GM04504 (cell line): ENCODE measurements at places on chromosomes 12 and 14.
A peak's percentile ranks its signal among the peaks of the same experiment; 100 is the strongest.

- no peak for DNase-seq
Measured at GRCh38 chr14:92185559-92185958, 63.8 kb downstream of the CPSF2 start.

DNA sequence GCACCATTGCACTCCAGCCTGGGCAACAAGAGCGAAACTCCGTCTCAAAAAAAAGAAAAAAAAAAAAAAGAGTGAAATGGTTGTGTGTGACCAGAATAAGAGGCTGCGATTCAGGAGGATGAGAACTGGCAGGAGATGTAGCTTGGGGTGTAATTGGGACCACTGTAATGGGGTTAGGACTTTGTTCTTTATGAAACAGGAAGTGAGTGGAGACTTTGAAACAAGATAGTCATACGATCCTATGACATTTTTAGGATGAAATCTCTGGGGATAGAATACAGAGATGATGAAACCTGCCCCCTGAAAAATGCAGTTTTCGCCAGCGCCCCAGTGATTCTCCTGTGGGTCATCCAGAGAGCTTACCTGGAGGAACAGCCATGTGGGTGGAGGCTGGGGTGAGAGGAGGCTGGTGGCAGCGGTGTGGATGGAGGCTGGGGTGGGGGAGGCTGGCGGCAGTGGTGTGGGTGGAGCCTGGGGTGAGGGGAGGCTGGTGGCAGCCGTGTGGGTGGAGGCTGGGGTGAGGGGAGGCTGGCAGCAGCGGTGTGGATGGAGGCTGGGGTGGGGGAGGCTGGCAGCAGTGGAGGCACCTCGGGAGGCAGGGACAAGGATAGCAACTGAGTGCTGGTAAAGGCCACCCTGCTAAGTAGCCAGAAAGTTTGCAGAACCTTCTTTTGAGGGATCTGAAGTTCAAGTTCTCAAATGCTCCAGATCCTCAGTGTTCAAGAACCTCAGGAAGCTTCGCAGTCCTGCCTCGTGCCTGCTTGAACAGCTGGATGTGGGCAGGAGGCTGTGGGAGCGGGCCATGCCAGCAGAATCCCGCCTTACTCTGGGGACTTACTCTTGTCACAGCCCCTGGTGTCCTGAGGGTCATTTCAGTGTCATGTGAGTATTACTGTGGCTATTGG is 20.2 kb downstream of the FBXL14 start:
- DNase-seq, result no peak

GRCh38 chr12:66960704-66961690 is 282.1 kb upstream of the GRIP1 start:
- DNase-seq, result no peak

DNA sequence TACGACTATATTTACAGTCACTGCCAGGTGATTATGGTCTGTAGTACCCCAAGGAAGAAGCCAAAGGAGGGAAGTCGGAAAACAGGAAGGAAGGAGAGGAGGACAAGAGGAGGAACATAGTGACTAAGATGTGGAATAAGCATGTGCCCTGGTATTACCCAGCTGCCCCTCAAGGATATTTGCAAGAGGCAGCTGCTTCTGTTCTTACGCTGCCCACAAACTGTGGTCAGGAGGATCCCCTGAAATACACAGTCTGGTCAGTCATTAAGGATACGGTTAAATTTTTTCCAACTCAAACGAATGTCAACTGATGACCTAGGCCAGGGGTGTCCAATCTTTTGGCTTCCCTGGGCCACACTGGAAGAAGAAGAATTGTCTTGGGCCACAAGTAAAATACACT is 126.5 kb downstream of the CMAS start:
- DNase-seq, result no peak

DNA sequence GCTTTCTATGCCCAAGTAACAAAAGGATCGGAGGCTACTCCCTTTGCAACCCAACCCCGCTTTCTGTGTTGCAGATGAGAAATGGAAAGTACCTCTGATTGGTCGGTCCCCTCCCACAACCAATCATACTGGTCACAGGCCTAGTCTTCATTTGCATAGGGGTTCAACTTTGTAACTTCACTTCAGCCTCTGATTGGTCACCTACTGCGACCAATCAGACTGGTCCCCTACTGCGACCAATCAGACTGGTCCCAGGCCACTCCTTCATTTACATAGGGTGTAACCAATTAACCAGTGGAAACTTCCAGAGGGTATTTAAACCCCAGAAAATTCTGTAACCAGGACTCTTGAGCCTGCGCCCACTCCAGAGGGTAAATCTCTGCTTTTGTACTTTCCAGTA is 906.4 kb upstream of the TMEM132C start:
- DNase-seq, result no peak

DNA sequence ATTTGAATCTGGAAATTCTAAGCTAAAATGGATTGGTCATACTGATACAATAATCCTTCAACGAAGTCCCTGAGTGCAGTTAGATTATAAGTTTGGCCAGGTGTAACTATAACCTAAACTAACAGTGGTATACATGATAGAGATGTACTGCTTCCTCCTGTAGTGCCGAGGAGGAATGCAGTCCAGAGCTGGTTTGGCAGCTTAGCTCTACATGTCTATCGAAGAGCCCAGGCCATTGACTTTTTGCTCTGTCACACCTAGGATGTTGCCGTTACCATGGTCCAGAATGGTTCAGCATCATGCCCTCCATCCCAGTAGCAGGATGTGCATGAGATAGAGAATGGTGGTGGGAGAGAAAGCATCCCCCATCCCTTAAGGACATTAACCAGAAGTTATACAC is 318.1 kb downstream of the ZFP36L1 start:
- no peak for DNase-seq

DNA sequence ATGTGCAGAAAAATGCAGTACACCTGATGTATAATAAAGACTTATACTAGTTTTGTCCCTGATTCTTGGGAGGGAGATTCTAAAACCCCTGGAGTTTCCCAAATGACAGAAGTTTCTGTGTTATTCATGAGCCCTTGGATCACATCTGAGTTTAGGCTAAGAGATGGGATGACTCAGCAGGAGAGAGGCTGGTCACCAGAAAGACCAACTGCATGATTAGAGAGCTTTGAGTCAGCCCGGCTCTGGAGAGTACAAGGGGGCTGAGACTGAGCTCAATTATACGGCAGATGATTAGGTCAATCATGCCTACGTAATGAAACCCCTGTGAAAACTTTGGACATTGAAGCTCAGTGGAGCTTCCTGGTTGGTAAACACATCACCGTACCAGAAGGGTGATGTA is 174.2 kb downstream of the SSPN start:
- DNase-seq, result peak; percentile 61

DNA sequence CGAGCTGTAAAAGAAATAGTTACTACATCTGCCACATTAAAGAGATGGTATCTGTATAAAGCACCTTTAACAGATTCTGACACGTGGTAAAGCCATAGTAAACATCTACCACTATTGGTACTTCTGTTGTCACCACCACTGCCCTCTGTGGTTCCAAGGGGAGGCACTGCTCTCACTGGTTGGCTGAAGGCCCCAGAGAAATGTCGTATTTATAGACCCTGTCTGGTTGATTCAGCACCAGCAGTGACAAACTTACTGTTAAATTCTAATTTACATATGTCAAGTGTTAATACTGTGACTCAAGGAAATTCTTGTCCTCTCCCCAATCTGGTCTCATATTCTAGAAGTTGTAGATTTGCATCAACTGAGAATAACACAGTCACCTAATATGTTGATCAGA is 281.1 kb downstream of the ERC1 start:
- no peak for DNase-seq

DNA sequence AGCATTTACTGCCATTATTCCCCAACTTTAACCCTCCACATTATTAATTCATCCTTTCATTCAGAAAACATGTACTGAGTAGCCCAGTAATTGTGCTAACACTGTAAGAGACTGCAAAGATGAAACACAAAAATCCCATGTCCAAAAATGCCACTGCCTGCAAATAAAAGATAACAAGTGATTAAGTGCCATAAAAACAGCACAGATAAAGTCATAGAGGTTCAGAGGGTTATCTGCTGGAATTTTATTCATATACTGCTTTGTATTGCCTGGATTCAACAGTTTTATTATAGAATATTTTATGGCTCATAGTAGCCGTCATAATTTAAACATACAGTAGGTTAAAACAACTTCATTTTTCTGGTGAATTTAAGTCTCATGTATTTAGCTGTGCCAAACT is 177.9 kb downstream of the KICS2 start:
- no peak for DNase-seq

- peak; percentile 56 for DNase-seq
Measured at GRCh38 chr12:122023339-122024131, 1.9 kb downstream of the BCL7A start.

GRCh38 chr12:4439736-4440135 is 5.9 kb downstream of the FGF6 start:
- DNase-seq, result no peak

DNA sequence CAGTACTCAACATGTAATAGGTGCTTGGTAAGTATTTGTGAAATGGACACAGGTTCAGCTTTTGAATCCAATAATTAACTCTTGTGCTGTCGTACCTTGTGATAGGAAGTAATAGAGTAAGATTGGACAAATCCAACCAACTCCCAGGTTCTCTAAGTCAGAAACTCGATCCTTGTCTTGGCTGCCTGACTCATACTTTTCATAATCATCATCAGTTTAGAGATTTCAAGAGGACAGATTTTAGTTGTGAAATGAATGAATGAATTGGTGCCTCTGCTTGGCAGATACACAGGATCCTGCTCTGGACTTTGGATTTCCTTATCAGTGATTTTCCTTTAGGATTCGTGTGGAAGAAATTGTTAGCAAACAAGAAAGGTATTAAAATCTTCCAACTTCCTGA is 1145.2 kb downstream of the AACS start:
- DNase-seq, result no peak

DNA sequence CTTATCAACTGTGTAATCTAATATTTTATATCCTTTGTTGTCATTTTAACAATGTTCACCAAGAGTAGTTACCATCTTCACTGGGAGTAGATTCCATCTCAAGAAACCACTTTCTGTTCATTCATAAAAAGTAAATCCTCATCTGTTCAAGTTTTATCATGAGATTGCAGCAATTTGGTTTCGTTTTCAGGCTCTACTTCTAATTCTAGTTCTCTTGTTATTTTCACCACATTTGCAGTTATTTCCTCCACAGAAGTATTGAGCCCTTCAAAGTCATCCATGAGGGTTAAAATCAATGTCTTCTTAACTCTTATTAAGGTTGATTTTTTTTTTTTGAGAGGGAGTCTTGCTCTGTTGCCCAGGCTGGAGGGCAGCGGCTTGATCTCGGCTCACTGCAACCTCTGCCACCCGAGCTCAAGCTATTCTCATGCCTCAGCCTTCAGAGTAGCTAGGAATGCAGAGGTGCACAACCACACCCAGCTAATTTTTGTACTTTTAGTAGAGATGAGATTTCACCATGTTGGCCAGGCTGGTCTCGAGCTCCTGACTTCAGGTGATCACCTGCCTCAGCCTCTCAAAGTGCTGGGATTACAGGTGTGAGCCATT is 276.6 kb downstream of the ACSS3 start:
- no peak for DNase-seq

GRCh38 chr14:104442631-104443390 is 136.8 kb upstream of the C14orf180 start:
- no peak for DNase-seq

GRCh38 chr12:69540987-69541386 is 44.3 kb upstream of the CCT2 start:
- peak; percentile 32 for DNase-seq

DNA sequence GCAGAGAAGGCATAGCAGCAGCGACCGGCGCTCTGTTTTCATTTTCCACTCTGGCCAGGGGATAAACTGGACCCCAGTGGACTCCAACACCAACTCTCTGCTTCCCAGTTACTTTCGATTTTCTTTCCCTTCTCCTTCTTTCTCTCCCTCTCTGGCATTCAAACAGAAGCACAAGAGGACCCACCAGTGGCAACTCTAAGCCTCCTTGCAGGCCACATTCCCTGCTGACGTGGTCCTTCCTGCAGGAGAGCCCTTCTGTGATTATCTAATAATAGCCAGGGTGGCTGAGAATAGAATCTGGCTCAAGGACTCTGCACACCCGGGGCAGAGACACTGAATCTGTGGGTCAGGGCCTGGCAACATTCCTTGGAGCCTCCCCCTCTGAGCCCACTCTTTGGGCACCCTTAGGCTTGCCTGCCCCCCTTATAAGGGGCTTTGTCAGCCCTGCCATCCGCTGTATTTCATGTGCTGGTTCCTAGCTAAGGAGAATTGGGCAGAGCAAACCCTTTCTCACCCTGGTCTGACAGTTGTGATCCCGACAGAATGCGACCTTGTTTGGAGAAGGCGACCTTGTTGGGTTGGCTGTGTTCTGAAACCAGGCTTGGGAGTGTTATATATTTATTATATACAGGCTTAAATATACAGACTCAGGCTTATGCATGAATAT is 8.2 kb upstream of the HOXC6 start:
- no peak for DNase-seq

- DNase-seq, result no peak
Measured at GRCh38 chr12:26571560-26571959, 261.4 kb downstream of the ITPR2 start.

- no peak for DNase-seq
Measured at GRCh38 chr14:52876806-52877205, 74.0 kb downstream of the FERMT2 start.

GRCh38 chr14:95362138-95362494 is 42.4 kb upstream of the CLMN start:
- DNase-seq, result no peak

- DNase-seq, result peak; percentile 9
Measured at GRCh38 chr12:9039397-9039977, 50.1 kb downstream of the KLRG1 start.

- no peak for DNase-seq
Measured at GRCh38 chr14:88866305-88866704, 41.9 kb downstream of the TTC8 start.

- no peak for DNase-seq
Measured at GRCh38 chr14:61430066-61430757, 108.8 kb downstream of the PRKCH start.

GRCh38 chr14:77980475-77981321 is 180.8 kb downstream of the ADCK1 start:
- no peak for DNase-seq

DNA sequence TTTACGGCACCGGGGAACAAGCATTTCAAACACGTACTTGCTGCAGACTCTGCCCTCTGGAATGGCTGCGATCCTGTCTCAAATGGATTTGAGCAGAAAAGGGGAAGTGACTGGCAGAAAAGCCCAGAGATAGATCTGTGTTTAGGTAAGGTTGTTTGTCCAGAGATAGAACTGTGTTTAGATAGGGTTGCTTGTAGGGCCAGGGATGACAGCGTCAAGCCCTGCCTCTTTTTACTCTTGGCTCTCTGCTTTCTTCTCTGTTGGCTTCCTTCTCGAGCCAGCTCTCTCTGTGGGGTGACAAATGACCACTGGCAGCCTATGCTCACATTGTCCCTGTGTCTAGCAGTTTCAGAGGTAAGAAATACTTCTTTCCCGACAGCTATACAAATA is 11.4 kb downstream of the DGLUCY start:
- DNase-seq, result no peak

DNA sequence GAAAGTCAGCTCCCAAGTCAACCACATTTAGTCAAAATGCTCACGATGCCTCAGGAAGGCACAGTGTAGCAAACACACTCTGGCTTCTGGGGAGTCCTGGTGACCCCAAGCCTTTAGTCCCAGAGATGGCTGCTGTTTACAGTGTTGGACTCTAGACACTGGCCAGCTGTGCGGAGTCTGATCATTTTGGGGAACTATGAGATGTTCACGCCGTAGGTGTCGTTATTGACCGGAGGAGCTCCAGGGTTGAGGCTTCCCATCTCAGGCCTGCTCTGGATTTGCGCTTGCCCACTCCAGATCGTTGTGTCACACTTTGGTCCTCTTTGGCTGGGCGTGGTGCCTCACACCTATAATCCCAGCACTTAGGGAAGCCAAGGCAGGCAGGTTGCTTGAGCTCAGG is 27.7 kb downstream of the BRI3BP start:
- no peak for DNase-seq
